ENCODE measurements at places on chromosomes 6 and 20.

- DNase-seq = no peak
Observed at GRCh38 chr6:116954938-116955337, 77.9 kb downstream of the RFX6 start.

- DNase-seq = no peak
Observed at GRCh38 chr6:24385536-24386269, 17.0 kb upstream of the MRS2 start.

DNA sequence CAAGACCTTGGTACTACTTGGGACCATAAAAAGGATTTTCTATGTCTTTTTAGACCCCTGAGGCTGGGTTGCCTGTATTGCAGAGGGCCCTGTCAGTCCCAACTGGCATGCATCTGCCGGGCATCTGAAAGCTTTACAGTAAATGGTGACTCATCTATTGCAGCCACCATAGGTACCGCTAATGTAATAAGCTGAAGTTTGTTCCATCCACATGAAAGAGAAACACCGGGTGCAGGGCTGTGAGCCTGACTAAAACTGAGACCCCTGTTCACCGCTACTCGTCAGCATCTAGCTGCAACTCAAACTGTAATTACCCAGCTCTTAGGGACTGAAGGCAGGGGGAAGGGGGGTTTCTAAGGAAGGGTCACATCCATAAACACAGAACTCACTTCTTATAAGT lies 49.5 kb downstream of the TRERF1 start:
- DNase-seq = no peak

GRCh38 chr20:37651932-37652331 lies 41.9 kb upstream of the CTNNBL1 start:
- peak; percentile 34 for DNase-seq

- DNase-seq = no peak
Observed at GRCh38 chr6:81485395-81485794, 267.1 kb downstream of the TENT5A start.

- DNase-seq = no peak
Observed at GRCh38 chr6:8195040-8195713, 92.8 kb upstream of the EEF1E1 start.

DNA sequence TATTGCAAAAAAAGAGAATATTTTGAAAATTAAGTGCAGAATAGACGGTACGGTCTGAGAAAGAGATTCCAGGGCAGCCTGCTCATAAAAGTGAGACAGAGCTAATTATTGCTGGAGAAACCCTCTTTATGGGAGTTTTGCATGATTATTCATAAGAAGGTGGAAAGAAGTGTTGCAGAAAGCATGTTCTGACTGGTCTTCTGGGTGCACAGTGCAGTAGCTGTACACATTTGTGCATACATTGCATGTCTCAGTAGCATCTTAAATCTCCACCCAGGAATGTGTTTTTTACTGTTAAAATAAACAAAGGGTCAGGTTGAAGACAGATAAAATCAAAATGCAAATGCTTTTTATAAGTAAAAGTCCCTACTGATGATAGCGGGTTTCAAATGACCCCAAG lies 1813.6 kb upstream of the DEFB115 start:
- DNase-seq = no peak

- DNase-seq = no peak
Observed at GRCh38 chr20:58684291-58684690, 8.3 kb upstream of the NPEPL1 start.

GRCh38 chr20:59013959-59014608 lies 5.1 kb upstream of the TUBB1 start:
- peak; percentile 33 for DNase-seq

DNA sequence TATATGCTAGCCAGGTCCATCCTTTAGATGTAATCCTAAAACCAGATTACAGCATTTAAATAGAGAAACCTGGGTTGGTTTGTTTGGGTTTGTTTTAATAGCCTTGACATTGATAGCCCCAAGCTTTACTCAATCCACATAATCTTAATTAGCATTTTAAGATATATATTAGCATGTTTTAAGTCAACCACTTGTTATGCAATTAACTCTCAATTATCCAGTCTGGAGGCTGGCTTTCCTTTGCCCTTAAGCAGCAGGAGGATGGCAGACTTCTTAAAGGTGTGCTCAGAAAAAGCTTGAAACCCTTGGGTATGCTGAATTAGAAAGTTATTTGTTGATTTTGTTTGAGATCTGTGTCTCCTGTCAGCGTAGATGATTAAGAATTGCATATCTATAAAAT lies 46.3 kb upstream of the SMIM28 start:
- DNase-seq = no peak

- no peak for DNase-seq
Observed at GRCh38 chr6:71510057-71510713, 221.6 kb downstream of the OGFRL1 start.

DNA sequence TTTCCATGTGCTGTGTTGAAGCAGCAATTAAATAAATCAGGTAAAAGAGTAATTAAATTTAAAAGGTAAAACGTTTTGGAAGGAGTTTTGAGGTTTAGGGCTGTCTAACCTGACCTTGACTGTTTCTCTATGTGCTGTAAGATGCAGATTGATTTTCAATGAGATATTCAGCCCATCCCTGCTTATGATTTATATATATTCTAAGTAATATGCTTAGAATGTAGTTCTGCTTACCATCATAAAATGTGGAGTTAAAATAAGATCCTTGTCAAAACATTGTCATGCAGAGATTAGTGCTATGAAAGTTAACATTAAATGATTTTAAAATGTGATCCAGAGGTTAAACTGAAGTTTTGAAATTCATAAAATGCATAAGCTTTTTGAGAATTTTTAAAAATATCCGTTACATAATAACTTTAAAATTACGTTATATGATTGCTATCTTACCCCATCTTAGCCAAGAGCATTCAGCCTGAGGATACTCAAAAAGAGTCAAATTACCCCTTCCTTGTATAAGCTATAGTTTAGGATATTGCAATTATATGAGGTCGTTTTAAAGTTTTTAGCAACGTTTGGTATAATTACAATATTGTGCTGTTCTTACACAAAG lies 122.5 kb downstream of the MTHFD1L start:
- DNase-seq = no peak

DNA sequence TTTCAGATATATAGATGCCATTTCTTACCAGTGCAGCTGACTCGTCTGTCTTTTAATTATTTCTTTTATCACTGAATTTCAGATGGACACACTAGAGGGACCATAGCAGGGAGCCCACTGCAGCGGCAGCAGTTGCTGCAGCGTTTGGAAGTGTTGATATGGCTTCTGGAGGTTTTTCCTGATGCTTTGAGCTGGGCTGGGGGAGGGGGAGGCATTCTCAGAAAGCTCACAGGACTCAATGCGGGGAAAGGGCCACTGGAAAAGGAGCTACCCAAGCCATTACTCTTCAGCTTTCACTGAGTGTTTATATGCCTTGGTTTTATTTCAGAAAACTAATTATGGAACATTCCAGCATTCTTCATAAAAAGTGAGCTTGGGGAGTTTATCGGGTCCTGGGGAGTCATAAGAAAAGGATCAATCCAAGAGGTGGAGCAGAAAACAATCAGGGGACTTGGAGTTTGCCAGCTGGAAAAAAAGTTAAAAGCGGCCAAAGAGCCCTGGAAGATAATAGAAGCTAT lies 740.4 kb upstream of the FLRT3 start:
- DNase-seq = no peak

DNA sequence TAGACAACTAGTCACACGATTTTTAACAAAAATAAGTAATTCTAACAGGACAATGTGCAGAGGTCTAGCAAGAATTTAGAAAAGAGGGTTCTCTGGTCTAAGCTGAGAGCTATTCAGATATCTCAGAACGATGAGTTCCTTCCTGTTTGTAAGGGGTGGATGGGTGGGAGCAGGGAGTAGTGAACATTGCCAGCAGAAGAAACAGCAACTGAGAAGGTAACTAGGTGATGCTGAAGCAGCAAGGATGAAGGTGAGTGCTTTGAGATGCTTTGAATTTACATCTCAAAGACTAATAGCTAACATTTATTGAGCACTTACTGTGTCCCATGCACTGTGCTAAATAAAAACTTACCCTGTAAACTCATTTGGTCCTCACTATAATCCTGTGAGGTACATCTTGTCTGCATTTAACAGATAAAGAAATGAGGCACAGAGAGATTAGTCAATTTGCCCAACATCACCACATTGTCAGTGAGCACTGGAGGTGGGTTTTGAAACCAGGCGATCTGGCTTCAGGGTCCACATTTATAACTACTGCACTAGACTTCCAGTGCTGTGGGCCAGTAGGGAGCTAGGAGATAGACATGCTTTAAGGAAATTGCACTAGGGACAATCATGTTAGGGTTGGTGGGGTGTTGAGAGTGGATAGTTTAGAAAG lies 15.7 kb downstream of the BRD2 start:
- no peak for DNase-seq

DNA sequence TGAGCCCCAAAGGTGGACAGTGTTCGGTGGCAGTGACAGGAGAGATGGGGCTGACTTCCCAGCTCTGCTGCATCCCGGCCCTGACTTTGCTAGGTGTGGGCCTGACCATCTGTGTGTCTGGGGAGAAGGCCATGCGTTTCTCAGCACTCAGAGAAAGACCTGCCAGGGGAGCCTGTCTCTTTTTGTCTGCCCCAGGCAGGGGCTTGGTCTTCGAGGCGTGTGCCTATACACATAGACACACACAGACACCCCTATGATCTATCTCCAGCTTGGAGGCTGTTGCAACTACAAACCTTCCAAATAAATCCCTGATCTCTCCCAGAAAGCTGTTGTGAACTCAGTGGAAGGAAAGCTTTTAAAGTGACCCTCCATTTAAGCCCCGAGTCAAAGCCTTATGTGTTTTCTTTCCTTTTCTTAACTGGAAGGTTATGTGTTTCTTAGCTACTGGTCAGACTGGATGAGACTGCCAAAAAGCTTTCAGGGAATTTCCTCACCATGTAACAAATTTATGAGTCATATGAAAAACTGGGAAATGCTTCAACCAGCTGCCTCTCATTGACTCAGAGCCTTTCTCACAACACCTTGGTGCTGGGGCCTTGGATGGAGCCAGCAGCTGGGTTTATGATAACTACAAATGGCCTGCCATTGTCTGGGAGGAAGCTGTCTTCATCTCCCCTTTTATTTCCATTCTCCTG lies 102.6 kb downstream of the CDC5L start:
- DNase-seq = no peak

DNA sequence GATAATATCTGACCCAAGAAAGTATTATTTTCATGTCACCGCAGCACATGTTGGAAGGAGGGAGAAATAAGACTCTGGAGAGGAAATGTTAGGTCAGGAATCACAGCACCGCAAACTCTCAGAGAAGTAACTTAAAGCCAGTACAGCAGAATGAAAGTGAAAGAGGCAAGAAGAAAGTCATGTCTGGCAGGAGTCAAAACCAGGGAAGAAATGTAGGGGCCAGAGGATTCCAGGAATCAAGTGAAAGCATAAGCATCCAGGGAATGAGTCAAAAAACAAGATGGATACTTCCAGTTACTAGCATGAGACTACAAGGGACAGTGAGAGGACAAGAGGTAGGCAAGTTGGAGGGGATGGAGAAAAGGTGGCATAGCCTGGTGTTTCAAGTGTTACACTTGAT lies 80.4 kb downstream of the AK9 start:
- DNase-seq = no peak

DNA sequence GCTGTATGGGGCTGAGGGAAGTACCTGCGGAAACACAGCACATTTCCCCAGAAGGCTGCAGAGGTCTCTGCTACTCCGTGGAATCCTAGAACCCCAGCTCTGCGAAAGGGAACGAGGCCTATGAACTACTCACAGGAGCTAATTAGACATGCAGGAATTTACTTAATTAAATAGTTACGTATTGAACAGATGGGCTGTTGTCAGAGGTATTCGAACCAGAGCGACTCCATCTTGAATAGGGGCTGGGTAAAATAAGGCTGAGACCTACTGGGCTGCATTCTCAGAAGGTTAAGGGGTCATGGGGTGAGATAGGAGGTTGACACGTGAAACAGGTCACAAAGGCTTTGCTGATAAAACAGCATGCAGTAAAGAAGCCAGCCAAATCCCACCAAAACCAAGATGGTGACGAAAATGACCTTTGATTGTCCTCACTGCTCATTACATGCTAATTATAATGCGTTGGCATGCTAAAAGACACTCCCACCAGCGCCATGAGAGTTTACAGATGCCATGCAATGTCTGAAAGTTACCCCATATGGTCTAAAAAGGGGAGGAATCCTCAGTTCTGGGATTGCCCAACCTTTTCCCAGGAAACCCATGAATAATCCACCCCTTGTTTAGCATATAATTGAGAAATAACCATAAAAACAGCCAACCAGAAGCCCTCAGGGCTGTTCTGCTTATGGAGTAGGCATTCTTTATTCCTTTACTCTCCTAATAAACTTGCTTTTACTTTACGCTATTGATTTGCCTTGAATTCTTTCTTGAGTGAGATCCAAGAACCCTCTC lies 14.7 kb upstream of the SSTR4 start:
- DNase-seq = no peak

- DNase-seq = no peak
Observed at GRCh38 chr6:22349528-22349927, 52.7 kb upstream of the PRL start.

GRCh38 chr20:13264907-13265306 lies 43.8 kb downstream of the ISM1 start:
- no peak for DNase-seq

Data from T-helper 1 cell (primary cell).